ENCODE measurements at places on chromosomes 4 and X. TPM values are rescaled to one million over a fixed set of nuclear protein-coding genes. Genes with fewer than 3 reads are reported as not detected.

- DNase-seq: no peak
Measured at GRCh38 chrX:54935306-54935705, 14.7 kb downstream of the TRO start.

- DNase-seq: no peak
Measured at GRCh38 chrX:106891762-106892460, 11.2 kb downstream of the RIPPLY1 start.

- DNase-seq: peak; percentile 41
Measured at GRCh38 chr4:56626963-56627362, 54.1 kb downstream of the HOPX start.

GRCh38 chr4:153465140-153465539, 1.0 kb upstream of the TMEM131L start:
- no peak for DNase-seq

DNA sequence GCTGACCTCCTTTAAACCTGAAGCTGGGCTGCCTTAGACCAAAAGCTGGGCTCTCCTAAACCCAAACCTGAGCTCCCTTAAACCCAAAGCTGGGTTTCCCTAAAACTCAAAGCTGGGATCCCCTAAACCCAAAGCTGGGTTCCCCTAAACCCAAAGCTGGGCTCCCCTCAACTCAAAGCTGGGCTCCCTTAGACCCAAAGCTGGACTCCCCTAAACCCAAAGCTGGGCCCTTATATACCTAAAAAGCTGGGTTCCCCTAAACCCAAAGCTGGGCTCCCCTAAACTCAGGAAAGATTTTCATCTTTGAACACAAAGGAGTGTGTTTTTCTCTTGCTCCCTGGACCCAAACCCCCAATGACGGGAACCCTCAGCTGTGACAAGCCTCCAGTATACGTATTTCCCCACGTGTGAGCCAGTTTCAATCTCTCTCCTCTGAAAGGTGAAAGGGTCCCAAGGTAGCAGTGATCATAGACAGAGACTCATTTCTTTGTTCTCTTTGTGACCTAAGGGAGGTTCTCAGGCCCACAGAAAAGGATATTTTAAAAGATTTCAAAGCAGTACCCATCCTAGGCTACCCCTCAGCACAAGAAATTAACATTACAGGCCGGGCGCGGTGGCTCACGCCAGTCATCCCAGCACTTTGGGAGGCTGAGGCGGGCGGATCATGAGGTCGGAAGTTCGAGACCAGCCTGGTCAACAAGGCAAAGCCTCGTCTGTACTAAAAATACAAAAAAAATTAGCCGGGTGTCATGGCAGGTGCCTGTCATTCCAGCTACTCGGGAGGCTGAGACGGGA, 31.3 kb upstream of the ASMTL start:
- no peak for DNase-seq

The ADH1C gene
- total RNA-seq: not detected

- peak; percentile 10 for DNase-seq
Measured at GRCh38 chrX:54452920-54453319, 12.7 kb downstream of the TSR2 start.

The SORCS2 gene
- under 0.01 TPM for total RNA-seq
